NCI-H460 (cell line): ENCODE measurements at places on chromosomes 13 and 19.
A peak's percentile ranks its signal among the peaks of the same experiment; 100 is the strongest.

DNA sequence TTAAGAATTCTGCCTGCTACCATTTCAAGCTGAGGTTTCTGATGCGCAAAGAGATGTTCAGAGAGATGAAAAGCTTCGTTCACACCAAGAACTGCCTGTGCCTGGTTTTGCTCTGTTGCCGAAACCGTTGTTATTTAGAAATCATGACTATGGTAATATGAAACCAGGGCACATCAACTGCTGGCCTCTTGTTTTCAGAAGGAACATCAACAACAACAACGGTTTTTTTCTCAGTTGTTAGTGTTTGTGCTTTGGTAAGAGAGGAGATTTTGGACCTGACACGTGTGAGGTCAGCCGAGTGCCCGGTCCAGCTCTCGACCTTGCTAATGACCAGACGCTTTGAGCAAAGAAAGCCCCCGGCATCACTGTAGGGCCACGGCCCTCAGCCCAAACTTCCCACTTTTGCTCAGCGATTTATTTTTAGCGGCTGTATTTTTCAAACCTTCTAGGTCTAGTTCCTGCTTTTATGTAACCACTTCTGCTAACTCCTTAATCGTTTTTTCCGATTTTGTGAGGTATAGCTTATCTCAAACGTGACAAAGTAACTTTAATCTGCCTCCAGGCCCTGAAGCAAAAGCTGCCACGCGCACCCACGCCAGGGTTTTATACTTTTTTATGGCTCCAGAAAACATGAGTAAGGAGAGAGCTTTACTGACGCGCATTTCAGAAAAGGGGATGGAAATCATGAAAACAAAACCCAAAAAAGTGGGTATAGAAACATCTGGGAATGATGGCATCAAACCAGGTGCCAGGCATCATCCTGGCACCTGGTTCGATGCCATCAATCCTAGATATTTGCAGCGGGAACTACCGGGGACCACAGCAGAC is 42.0 kb downstream of the KLF2 start:
- no peak for DNase-seq

DNA sequence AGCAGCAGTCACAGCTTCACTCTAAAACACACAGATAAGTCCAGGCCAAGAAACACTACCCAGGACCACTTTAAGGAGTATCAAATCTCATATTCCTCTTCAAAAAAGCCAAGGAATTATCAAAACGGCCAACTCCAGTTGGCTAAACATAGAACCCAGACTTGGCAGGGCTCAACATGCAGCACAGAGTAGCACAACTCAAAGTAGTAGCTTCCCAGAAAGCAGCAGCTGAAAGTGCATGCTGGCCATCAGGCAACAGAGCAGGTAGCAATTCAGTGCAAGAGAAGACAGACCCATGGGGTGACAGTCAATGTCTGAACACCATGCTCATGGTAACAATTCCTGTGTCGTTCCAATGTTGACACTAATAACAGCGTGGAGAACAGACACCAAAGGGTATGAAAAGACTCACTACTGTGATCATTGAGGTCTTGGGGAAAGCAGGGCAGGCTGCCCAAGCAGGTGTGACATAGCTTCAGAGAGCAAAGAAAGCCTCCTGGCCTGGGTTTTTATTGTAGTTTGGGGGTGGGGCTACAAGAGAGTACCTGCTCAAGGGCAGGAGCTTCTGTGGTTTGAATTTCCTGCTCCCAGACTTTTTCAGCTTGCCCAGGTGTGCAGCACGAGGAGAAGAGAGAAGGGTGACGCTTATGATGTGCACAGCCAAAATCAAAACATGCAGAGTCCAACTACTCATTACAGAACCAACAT is 6.2 kb downstream of the ZNF709 start:
- no peak for DNase-seq

GRCh38 chr19:56692206-56692895 is 20.8 kb upstream of the ZNF835 start:
- no peak for DNase-seq

- peak; percentile 46 for DNase-seq
Observed at GRCh38 chr13:100694722-100695508, 20.3 kb upstream of the TMTC4 start.

GRCh38 chr19:45419396-45419795 is 4.3 kb downstream of the ERCC1 start:
- no peak for DNase-seq

DNA sequence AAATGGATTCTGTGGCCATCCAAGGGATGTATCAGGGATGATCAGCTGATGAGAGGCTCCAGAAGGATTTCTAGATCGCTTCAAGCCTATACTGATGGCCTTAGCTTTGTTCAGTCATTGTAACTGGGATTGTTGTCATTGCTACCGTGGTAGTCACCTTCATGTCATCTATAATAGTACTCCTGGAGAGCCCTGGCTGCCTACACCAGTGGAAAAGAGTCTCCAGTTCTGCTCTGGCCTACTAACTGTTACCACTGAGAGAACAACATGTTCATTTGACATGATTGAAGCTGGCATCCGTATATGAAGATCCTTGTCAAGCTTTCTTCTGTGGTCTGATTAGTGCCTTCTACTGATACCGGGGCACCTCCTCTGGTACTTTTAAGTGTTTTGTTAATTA is 131.3 kb downstream of the B3GLCT start:
- DNase-seq: no peak

GRCh38 chr13:21670006-21670882 is 629 bp upstream of the FGF9 start:
- DNase-seq: no peak

DNA sequence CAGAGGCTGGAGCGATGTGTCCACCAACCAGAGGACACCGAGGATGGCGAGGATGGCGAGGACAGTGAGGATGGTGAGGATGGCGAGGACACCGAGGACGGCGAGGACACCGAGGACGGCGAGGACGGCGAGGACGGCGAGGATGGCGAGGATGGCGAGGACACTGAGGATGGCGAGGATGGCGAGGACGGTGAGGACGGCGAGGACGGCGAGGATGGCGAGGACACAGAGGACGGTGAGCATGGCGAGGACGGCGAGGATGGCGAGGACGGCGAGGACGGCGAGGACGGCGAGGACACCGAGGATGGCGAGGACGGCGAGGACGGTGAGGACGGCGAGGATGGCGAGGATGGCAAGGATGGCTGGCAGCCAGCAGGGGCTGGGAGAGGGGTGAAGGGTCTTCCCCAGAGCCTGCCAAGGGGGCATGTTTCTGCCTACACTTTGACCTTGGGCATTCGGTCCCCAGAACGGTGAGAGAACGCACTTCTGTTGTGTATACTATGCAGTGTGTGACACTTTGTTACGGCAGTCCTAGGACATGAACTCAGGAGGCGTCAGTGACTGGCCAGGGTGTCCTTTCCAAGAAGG is 44.4 kb upstream of the ATP11A start:
- no peak for DNase-seq

DNA sequence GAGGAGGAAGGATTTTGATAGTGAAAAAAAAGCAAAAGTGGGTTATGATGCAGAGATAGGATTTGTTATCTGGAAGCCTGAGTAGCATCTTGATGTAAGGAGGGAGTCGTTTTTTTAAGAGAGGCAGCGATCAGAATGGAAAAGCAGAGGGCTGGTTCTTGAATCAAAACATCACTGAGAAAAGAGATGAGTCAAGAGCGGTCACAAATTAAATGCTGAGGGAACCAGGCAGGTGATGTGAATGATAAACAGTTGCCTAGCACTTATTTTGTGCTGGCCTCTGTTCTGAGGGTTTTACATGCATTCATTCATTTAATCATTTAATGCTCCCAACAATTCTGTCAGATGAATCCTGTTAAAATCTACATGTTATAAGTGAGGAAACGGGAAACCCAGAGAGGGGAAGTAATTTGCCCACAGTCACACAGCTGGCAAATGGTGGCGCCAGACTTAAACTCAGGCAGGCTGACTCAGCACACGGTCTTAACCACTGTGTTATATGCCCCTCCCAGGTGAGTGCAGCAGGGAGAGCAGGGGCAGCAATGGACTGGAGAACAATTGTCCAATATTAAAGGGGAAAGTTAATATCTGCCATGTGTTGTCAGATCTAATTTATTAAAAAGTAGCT is 21.4 kb downstream of the SIGLECL1 start:
- DNase-seq: no peak

GRCh38 chr13:73421310-73421912 is 362.6 kb downstream of the KLF5 start:
- no peak for DNase-seq

DNA sequence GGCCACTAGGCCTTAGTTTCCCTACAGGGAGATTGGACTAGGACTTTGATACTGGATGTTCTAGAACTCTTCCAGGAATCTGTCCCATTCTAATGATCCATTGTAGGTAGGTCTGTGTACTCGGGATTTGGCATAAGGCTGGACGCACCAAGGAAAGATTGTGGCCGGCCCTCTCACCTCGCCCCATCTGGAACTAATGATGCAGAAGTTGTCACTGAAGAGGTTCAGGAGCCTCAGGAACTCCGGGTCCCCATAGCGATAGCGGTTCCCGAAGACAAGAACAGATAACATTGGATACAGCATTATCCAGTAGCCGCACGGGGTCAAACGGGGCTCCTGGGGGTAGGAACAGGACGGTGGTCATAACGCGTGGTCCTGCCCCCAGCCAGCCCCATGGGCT is 11.2 kb downstream of the EGLN2 start:
- no peak for DNase-seq

DNA sequence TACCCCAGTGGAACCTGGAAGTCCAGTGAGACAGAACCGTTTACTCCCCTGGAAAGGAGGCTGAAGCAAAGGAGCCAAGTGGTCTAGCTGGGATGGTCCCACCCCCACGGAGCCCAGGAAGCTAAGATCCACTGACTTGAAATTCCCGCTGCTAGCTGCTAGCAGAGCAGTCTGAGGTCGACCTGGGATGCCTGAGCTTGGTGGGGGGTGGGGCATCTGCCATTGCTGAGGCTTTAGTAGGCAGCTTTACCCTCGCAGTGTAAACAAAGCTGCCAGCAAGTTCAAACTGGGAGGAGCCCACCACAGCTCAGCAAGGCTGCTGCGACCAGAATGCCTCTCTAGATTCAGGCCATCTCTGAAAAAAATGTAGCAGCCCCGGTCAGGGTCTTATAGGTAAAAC is 437.0 kb downstream of the SUCLA2 start:
- no peak for DNase-seq

- no peak for DNase-seq
Observed at GRCh38 chr13:33968520-33969507, 150.9 kb downstream of the RFC3 start.

GRCh38 chr19:23286477-23286876 is 36.3 kb upstream of the ZNF724 start:
- DNase-seq: no peak

- no peak for DNase-seq
Observed at GRCh38 chr13:52399708-52400107, 6.3 kb downstream of the THSD1 start.

- no peak for DNase-seq
Observed at GRCh38 chr13:81664872-81665271, 1323.9 kb upstream of the SPRY2 start.

GRCh38 chr13:20798027-20798426 is 24.3 kb upstream of the EEF1AKMT1 start:
- no peak for DNase-seq

DNA sequence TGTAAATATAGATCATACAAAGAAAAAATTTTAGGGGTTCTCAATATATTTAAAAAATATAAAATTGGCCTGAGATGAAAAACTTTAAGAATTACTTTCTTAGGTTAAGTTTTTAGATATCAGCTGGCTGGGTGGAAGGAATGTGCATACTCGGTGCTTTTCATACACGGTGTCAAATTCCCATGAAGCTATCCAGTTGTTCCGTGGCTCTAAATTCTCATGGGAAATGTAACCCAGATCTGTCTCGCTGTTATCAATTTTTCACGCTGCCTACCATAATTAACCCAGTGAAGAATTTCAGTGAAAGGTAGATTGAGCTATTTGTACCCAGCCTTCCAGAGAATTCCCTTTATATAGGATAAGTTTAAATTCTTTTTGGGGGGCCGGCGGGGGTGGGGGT is 11.6 kb upstream of the ZNF835 start:
- no peak for DNase-seq

GRCh38 chr13:83162493-83162892 is 719.8 kb downstream of the SLITRK1 start:
- no peak for DNase-seq

GRCh38 chr13:50414640-50415039 is 399.4 kb downstream of the KCNRG start:
- no peak for DNase-seq

GRCh38 chr13:45198041-45198440 is 2.8 kb downstream of the KCTD4 start:
- no peak for DNase-seq

GRCh38 chr19:35449359-35450043 is 1.4 kb downstream of the FFAR2 start:
- no peak for DNase-seq

DNA sequence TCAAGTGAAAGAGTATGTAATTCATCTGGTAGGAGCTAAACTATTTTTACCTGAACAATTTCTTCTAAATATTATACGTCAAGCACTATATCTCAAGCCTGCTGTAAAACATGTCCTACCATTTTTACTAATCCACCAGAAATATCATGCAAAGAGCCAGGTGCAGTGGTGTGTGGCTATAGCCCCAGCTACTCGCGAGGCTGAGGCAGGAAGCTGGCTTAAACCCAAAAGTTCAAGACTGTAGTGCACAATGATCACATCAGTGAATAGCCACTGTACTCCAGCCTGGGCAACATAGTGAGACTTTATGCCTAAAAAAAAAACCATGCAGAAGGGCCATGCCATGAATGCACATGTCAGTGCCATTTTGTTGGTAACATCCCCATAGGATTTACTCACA is 20.7 kb upstream of the CLN5 start:
- no peak for DNase-seq

DNA sequence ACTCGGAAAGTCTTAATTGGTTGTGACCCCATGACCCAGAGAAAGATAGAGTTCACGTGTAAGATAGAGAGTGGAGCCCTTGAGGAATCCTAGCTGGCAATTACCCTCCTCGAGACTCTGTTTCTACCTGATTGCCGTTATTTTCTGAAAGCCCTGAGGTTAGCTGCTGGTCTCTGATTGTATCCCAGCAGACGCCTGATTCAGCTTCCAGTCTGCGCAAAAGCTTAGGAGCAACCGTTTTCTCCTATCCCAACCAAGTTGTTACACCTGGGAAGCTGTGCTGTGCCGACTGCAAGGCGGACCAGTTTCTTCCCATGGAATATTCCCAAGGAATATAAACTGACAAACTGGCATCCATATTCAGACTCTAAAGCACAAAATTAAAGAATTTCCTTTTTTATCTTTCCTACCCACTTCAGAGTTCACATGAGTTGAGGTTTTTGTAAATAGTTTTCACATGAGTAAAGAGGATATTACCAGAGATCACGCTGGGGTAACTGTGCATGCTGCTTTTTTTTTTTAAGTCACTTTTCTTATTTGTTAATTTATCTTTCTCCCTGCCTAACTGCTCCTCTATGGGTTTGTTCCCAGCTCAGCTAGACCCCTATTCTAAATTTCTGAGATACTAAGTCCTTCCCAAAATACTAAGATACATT is 1.5 kb upstream of the TRPC4 start:
- DNase-seq: no peak

GRCh38 chr13:29081036-29081435 is 260.9 kb downstream of the MTUS2 start:
- DNase-seq: no peak

GRCh38 chr13:97890573-97890972 is 62.9 kb upstream of the IPO5 start:
- DNase-seq: no peak
